ENCODE measurements at places on chromosomes 7 and 10. TPM values are rescaled to one million over a fixed set of nuclear protein-coding genes. Genes with fewer than 3 reads are reported as not detected.

Gene PDGFA
- 175 TPM for total RNA-seq

DNA sequence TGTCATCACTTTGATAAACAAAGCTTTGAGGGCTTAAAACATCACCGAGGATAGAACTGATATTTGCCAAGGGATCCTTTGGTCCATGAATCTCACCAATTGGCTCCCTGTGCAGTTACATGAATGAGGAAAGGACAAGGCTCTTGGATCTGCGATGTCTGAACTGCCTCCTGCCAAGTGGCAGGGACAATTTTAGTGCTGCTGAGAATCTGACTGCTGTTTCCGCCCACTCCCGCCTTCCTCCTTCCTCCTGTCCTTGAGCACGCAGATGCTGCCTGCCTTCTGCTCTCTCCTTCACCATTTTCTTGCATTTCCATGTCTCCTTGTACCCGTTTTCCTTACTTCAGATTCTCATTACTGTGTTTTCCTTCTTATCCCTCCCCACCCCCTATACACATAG, 26.8 kb upstream of the ITPRID1 start:
- H3K4me3 ChIP-seq: no peak overlapping the region
- no peaks in the 10 kb centered on the region for H3K36me3 ChIP-seq
- no peaks in the 10 kb centered on the region for H3K27me3 ChIP-seq

DNA sequence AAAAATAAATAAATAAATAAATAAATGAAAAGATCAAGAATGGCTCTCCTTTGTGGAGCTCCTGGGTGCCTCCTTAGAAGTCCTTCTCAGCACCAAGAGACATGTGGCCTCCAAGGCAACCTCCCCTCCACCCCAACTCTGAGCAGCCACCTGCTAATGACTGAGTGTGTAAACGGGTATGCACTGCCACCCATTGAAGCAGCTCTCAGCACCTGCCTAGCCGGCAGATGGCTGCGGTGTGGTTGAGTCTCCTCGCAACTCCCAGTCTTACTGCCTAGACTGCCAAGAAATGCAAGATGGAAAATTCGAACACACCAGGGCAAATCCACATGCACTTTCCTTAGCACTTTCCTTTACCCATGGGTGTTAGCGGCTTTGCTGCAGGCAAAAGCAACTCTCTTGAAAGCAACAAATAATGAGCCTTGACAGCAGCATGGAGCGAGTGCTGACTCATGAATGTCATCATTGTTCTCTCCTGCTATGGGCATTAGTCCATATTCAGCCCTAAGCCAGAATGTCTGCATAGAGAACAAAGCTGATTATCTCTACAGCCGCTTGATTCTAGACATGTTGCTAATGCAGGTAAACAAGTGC, 913.9 kb upstream of the AUTS2 start:
- no peaks in the 10 kb centered on the region for H3K27me3 ChIP-seq
- H3K27ac ChIP-seq: no peak overlapping the region
- DNase-seq: no peak
- H3K4me3 ChIP-seq: no peak overlapping the region
- no peaks in the 10 kb centered on the region for H3K36me3 ChIP-seq

GRCh38 chr10:97042716-97043562, 142.8 kb downstream of the SLIT1 start:
- DNase-seq: no peak
- H3K4me1 ChIP-seq: peaks cover 2% of the 10 kb centered on the region
- no peak overlapping the region for H3K27ac ChIP-seq
- H3K36me3 ChIP-seq: no peaks in the 10 kb centered on the region
- no peak overlapping the region for H3K4me3 ChIP-seq

DNA sequence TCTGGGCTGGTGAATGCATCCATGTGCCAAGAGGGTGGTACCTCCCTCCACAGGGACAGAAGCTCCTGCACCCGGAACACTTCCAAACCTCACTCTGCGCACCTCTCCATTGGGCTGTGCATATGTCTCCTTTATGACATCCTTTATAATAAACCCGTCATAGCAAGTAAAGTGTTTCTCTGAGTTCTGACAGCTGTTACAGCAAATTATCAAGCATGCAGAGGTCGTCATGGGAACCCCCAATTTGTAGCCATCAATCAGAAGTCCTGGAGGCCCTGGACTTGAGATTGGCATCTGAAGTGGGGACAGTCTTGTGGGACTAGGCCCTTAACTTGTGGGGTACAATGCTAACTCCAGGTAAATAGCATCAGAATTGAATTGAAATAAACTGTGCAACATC, 29.4 kb upstream of the PARD3 start:
- H3K27ac ChIP-seq: no peak overlapping the region
- DNase-seq: no peak
- H3K36me3 ChIP-seq: no peaks in the 10 kb centered on the region
- H3K4me3 ChIP-seq: no peak overlapping the region
- no peaks in the 10 kb centered on the region for H3K4me1 ChIP-seq

GRCh38 chr10:131851346-131851745, 49.5 kb upstream of the PPP2R2D start:
- no peaks in the 10 kb centered on the region for H3K27me3 ChIP-seq
- DNase-seq: no peak
- H3K36me3 ChIP-seq: no peaks in the 10 kb centered on the region
- H3K4me1 ChIP-seq: no peaks in the 10 kb centered on the region

DNA sequence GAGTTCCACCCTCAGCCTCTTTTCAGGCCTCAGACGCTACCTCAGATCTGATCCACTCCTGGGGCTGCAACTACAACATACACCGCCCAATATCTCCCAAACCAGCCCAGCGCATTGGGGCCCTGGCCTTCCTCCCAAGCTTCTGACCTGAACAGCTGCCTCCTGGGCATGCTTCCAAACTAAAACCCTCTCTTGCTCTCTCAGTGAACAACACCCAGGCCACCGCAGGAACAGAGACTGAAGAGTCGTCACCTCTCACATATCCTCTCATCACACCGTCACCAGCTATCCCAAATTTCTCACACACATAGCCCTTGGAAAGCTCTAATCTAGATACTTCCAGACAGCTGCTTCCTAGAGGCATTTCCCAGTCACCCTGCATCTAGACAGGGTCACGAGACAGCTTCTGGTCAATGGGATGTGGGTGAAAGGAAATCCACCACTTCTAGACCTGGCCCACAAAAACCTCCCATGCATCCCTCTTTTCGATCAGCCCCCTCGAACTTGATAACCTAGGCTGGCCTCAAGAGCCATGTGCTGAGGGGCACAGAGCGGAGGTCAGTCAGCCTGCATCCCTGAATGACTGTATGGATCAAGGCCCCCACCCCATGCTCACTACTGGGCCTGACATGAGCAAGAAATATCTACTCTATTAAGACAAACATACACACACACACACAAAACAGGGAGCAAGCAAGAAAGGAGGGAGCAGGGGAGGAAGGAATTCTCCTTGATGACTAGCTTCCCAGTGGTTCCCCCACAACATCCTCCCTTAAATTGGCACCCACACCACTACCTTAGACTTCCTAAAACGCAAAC, 1.8 kb downstream of the PARP12 start:
- no peaks in the 10 kb centered on the region for H3K36me3 ChIP-seq
- H3K4me1 ChIP-seq: peaks cover 40% of the 10 kb centered on the region
- DNase-seq: no peak
- peak overlapping the region; percentile 90 for H3K4me3 ChIP-seq
- peak overlapping the region; percentile 7 for H3K27ac ChIP-seq
- H3K27me3 ChIP-seq: no peaks in the 10 kb centered on the region

Gene SVIL
- total RNA-seq: 349 TPM

DNA sequence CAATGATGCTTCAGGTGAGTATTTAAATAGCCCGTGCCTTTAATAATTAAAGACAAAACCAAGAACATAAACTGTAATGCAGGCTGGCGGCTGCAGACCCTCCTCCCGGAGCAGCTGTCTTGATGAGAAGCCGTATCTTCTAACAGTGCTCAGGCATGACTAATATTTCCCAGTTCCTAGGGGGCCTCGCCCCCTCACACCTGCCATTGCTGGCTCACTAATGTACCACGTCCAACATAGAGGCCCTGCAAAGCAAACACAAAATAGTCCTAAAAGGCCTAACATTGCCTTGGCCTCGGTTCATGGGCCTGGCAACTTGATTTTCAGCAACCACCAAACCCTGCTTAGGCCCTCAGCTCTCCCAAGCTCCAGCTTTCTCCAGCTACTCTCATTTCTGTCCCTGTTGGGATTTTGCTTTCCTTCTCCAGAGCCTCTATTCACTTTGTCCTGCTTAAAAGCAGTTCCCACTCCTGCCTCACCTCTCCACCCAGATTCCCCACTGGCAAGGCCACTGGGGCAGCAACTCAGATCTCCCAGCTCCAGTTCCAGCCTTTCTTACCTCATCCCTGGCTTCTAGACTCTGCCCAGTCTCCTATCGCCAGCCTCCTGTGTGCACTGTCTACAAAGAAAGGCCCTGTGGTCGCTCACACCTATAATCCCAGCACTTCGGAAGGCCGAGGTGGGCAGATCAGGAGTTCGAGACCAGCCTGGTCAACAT, 16.2 kb downstream of the SORBS1 start:
- no peak for DNase-seq
- peak overlapping the region; percentile 94 for H3K27ac ChIP-seq
- H3K27me3 ChIP-seq: no peaks in the 10 kb centered on the region
- H3K36me3 ChIP-seq: peaks cover 6% of the 10 kb centered on the region
- peaks cover 89% of the 10 kb centered on the region for H3K4me1 ChIP-seq

Gene FAM25C
- total RNA-seq: not detected

Gene WNT8B
- not detected for total RNA-seq

DNA sequence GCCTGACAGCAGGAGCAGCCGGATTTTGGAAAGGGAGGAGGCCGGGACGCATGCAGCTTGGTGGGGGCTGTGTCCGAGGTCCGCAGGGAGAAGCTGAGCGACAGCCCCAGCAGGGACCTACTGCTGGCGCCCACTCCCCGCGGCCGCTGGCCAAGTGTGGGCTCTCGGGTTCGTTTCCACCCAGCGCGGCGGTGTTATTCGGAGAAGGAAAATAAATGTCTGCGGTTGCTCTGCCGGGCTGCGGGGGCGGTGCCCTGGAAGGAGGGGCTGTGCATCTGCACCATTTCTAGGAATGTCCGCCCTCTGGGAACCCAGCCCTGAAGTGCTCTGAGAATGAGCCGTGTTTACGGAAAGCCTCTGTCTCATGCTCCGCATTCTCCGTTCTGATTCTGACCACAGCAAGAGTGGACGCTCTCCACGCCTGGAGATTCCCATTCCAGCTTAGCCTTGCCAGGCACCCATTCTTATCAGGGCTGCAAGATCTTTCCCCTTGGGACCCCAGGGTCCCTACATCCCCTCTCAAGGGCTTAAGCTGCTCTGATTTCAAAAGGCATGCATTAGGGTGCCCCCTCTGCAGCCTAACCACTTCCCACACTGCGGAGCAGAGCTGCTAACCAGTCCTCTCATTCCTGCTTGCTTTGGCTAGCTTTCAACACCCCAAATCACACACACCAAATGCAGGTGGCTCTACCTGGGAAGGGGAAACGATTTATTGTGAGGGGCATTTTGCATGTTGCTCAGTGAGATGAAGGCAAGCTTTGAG, 256.6 kb upstream of the GLI3 start:
- peak overlapping the region; percentile 71 for H3K4me3 ChIP-seq
- peak; percentile 41 for DNase-seq
- no peak overlapping the region for H3K27ac ChIP-seq
- peaks cover 7% of the 10 kb centered on the region for H3K4me1 ChIP-seq
- no peaks in the 10 kb centered on the region for H3K27me3 ChIP-seq

Gene EPC1
- 40.2 TPM for total RNA-seq

DNA sequence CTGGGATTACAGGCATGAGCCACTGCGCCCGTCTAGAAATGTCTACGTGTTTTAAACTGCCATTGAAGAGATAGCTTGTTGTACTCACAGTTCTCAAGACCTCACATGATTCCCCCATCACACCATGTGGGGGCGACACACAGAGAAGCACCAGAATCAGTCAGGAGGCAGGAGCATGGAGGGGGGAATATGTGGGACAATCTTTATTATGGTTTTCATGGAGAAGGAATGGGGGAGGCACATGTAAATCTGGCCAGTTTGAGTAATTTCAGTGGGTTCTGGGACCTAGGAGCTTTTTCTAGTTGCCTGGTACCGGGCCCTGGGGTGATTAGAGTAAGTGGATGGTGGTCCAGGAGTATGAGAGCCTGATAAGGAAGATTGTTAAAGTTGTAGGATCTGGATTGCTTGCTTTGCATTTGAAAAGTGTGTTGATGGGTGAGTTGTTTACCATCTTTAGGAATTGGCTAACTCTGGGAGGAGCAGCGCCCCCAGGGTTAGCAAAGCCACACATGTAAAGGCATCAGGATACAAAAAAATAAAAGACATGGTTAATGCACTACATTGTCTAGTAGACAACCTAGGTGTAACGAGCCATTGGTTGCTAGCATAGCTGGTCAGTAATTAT, 85.4 kb upstream of the SLC13A1 start:
- H3K4me1 ChIP-seq: no peaks in the 10 kb centered on the region
- no peaks in the 10 kb centered on the region for H3K27me3 ChIP-seq
- no peaks in the 10 kb centered on the region for H3K36me3 ChIP-seq
- no peak overlapping the region for H3K27ac ChIP-seq

DNA sequence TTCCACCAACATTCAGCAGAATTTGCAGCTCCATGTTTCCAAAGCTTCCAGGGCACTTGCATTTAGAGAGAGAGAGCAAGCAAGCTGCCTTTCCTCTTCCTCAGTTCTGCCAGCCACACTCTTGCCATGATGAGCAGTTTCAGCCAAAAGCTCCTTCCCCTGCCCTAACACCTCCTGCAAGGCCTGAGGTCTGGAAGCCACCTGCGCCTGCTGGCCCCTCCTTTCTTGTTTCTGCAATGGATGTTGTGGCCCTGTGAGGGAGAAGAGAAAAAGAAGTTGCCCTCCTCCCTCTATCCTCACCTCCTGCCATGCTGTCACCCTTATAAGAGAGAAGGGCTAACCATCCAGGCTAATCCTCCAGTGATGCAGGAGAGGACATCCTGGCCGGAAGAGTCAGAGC, 48.7 kb downstream of the IKZF1 start:
- DNase-seq: no peak
- H3K4me3 ChIP-seq: no peak overlapping the region
- H3K27me3 ChIP-seq: no peaks in the 10 kb centered on the region
- H3K4me1 ChIP-seq: no peaks in the 10 kb centered on the region

- DNase-seq: no peak
- no peak overlapping the region for H3K4me3 ChIP-seq
- no peaks in the 10 kb centered on the region for H3K36me3 ChIP-seq
- no peaks in the 10 kb centered on the region for H3K27me3 ChIP-seq
- H3K27ac ChIP-seq: no peak overlapping the region
These were observed 15.5 kb upstream of the WNT16 start for GRCh38 chr7:121313220-121313792.
